ENCODE measurements at places on chromosomes 16 and 17. TPM values are rescaled to one million over a fixed set of nuclear protein-coding genes. Genes with fewer than 3 reads are reported as not detected.

KRTAP9-2 gene
- not detected for total RNA-seq

PPP1R9B gene
- 103 TPM for total RNA-seq

GRCh38 chr17:64202683-64203344, 60.2 kb downstream of the TEX2 start:
- DNase-seq: no peak

DNA sequence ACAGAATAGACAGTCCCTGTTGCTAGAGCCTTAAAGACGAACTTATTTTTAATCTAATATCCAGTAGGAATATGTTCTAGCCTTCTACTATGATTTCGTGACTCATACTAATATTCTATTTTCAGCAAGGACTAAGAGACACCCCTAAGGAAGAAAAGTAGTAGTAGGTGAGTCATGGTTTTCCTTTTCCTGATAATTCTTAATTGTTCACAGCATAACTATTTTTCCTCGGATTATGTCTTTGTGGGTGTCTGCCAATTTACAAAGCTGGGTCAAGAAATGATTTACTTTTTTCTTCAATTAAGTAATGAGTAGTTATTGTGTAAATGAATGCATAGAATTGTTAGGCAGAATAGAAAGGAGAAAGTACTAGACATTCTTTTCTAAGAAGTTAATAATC, 292.2 kb downstream of the TOX3 start:
- no peak for DNase-seq

DNA sequence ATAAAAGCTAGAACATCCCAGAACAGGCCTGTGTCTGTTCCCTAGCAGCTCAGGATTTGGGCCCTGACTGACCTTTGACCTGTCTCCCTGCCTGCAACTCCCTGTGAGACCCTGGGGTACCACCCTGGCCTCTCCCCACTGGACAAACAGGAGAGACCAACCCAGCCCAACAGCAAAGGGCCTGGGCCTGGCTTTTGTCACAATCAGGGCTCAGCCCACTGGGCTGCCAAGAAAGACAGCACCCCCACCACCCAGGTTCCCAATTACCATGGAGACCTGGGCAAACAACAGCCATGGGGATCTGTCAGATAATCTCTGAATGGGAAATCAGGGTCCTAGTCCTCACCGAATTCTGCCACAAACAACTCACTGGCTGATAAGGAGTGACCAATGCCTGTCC, 11.1 kb downstream of the PLLP start:
- DNase-seq: no peak

DNA sequence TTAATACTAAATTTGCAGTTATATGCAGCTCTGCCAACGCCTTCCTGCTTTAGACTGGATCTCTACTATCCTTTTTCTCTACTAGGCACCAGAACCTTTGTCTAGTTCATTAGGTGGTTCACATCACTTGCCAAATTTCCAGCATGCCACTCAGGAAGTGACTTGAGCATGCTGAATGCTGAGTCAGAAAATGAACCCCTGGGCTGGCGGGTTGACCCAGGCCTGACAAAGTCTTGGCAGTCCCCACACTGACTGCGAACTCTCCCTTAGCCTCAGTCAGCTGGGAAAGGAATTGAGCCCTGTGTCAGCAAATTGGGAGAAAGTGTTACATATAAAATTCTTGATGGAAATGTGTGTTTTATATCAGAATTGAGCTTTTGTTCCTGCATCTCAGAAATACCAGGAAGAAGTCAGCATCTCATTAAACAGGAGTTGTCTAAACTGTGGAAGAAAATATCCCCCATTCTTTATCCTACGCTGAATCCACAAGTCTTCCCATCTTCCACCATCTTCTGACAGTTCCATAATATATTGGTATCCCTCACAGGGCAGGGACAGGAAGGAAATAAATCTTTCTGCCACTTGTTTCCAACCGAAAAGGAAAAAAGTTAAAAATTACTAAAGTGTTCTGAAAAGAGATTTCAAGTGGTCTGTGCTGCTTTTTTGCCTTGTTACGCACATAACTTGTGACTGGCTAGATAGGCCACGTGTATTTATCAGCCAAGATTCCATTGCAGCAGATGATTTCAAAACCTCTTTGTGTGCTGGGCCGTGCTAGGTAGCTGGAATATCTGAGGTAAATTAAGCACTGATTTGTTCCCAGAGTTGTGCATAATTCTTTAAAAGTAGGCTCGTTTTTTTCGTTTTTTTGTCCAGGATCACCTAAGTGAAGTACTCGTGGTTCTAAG, 16.7 kb upstream of the SLC12A3 start:
- DNase-seq: no peak
